Fibroblast of the aortic adventitia (primary cell): ENCODE measurements at places on chromosomes 4 and X.

DNA sequence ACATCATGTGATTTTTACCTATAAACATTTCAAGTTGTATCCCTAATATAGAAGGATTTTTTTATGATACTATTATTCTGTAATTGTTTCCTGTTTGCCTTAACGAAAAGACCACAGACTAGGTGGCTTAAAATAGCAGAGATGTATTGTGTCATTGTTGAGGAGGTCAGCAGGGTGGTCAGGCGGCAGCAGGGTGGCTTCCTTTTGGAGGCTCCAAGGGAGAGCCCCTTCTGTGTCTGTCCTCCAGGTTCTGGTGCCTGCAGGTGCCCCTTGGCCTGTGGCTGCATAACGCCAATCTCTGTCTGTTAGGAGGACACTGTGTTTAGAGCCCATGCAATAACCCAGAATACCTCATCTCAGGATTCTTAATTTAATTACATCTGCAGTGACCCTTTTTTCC lies 118.1 kb downstream of the TBL1X start:
- no peak for DNase-seq

DNA sequence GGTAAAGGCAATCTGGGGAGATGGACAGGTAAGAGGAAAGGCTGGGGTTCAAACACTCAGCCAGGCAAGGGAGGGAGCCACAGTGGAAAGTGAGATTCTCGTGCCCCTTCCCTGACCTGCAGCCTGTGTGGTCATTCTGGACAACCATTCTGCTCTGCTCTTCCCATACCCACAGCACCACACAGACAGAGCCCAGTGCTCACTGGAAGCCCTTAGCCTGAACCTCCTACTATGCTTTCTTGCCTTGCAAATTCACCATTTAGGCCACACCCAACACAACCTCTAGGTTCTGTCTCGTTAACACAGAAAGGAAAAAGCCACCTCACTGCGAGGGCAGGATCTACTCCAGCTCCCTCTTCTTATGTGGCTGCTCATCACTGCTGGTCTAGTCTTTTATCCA lies 92.7 kb downstream of the SHISA3 start:
- DNase-seq: no peak

DNA sequence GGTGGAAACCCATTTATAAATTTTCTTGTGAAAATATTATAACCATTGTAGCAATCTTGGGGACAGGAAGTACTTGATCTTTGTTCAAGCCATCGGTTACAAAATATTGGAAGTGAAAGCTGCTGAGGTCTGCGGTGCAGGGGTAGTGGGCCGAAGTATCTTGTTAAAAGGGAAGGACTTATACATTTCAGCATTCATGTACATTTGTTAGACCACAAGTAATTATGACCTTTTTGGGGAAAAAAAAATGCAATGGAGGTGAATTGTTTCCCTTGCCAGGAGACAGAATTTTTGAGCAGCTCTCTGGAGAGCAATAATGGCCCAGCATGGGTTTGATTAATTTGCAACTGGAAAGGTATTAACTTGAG lies 121.3 kb downstream of the EGF start:
- no peak for DNase-seq

DNA sequence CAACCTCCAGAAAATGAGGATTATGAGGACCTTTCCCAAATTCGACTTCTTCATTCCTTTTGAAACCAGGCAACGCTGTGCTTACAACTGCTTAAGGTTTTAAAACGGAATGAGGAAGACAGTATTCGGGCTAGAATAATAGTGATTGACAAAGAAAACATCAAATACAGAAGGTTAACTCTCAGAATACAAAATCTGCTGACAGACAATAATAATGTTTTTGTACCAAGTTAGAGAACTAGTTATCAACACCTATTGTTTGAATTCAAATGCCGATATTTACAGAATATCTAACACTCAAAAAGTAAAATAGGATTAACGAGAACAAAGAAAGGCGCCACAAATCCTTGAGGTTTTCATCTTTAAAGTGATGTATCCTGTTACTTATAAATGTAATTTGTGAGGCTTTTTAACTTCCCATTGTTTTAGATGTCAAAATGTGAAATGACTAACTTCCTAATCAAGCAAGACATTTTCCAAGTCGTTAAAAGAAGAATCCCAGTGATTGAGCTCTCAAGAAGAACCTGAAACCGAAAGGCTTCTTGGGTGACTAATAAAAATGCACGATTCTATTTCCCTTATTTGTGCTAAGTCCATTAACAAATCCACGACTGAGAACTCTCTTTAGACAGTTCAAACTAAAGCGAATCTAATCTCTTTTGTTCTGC lies 118.3 kb downstream of the SORBS2 start:
- no peak for DNase-seq

DNA sequence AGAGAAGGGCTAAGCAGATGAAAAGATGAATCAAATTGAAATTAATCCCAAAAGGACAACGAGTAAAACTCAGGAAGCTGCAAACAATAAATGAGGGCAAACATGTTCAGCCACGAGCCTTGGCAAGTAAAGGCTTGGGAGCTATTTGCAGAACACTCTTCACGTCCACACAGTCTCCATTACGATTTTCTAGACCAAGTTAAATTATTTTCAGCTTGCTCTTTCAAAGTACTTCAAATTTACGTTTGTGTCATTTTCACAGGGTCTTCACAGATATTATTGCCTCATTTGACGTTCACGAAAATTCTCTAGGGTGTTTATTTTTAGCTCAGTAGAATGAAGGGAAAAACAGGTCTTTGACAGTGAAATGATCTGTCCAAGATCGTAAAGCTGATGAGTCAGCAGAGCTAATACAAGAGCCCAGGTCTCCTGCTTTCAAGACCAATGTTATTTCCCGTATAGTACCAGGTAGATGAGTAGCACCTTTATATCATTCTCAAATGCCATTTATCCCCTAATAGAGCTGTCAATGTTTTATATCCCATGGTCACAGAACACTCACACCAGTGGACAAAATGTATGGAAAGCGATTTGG lies 20.9 kb downstream of the KLB start:
- no peak for DNase-seq

DNA sequence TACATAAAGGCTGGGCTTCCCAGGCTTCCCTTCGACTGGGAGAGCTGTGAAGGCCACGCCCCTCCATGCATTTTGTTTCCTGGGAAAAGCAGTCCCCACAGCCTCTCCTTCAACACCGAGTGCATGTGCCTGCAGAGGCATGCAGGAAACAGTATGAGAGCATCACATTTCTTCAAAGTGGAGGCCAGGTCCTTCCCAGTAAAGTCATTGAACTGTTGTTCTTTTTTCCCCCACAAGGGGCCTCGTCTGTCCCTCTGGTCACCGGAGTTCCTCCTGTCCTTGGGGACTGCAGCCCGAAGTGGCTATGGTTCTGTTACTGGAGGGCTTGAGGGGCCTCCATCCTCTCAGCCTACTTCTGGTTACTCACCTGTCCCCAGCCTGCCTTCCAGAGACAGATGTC lies 56.0 kb downstream of the RAI2 start:
- DNase-seq: no peak

GRCh38 chr4:88097301-88097700 lies 61.1 kb downstream of the ABCG2 start:
- DNase-seq: peak; percentile 30

GRCh38 chrX:48278958-48279357 lies 23.8 kb downstream of the SSX1 start:
- no peak for DNase-seq

- no peak for DNase-seq
These were observed 34.2 kb upstream of the ZNF518B start for GRCh38 chr4:10491401-10491800.

- no peak for DNase-seq
These were observed 46.7 kb downstream of the KCNIP4 start for GRCh38 chr4:21901831-21902230.

DNA sequence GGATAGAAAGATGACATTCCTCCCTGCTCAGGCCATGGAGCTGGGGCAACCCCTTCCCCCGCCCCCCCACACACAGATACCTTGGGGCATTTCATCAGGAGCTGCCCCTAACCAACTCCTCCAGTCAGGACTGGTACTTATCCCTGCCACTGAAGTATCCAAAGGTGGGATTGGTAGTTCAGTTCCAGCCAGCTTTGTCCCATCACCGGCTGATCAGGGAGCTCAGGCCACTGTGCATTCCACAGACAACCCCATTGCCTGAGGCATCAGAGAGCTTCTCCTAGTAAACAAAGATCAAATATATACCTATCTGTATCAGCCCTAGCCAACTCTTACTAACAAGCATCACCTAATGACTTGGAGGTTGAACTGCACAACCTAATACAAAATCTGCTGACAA lies 218.2 kb upstream of the FMR1 start:
- DNase-seq: no peak

GRCh38 chr4:88054229-88054628 lies 46.8 kb downstream of the PKD2 start:
- peak; percentile 41 for DNase-seq

DNA sequence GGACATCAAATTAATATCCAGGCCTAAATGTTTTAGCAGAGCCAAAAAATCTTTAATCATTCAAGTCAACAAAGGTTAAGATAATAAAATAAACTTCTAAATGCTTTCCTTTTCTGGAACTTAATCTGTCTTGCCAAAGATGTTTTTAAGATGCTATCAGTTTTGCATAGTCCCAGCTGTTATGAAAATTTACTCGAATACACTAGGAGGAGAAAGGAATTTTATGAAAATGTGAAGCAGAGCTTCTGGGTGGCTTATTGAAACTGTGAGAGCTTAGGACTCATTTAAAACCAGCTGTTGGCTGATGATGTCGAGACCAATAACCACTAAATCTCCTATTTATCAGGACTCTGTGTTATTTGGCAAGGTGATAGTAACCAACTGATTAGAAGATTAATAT lies 202.2 kb upstream of the ETNPPL start:
- no peak for DNase-seq

DNA sequence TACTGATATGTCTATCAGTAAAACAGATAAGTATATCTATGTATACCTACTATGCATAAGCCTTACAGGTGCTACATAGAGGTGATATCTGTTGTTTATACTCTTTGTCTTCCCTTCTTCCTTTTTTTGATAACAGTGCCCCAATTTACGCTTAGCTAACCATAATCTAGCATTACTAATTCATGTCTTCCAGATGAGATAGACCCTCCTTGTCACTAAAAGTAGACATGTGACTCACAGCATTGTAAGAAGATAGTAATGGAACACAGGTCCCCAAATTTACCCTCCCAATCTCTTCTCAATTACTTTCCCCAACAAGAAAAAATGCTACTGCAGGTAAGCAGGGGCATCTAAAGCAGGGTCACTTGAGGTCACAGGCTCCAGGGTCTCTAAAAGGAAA lies 7.9 kb upstream of the NFKB1 start:
- DNase-seq: no peak

- DNase-seq: no peak
These were observed 38.6 kb downstream of the COX7B2 start for GRCh38 chr4:46870411-46870810.

DNA sequence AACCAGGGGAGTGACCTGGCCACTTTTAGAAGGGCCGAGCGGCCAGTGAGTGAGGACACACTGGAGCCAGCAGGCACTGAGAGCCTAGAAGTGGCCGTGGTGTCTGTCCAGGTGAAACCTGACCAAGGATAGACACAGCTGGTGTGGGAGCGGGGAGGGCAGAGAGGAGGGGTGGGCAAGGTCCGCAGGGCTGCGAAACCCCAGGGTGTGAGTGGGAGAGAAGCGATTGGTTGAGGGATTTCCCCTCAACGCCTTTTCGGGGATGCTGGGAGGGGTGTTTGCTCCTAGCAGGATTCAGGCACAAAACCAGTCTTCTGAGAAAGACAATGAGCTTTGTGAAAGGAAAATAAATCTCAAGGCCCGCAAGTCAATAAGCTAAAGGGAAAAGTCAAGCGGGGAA lies 33.2 kb upstream of the ARSD start:
- DNase-seq: no peak

- no peak for DNase-seq
These were observed 387.3 kb upstream of the TECRL start for GRCh38 chr4:64796581-64796980.

DNA sequence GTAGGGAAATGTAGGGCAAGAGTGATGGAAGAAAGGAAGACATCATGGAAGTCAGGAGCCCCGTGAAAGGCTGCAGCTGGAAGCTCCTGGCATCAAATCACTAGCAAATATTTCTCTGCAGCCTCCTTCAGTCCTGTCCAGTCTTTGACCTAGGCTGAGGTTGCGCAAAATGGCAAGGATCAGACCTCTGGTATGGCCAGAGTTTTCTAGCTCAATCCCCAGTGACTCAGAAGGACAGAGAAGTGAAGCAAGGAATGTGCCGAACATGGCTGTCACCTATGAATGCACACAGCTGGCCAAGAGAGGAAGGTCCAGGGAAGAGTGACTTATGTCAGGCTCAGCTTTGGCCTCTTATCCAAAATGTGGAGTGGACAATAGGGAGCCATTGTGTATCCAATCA lies 71.1 kb upstream of the PHOX2B start:
- no peak for DNase-seq

GRCh38 chr4:61041527-61041926 lies 158.6 kb upstream of the ADGRL3 start:
- no peak for DNase-seq

GRCh38 chrX:110087485-110088356 lies 84.8 kb downstream of the TMEM164 start:
- DNase-seq: peak; percentile 91

DNA sequence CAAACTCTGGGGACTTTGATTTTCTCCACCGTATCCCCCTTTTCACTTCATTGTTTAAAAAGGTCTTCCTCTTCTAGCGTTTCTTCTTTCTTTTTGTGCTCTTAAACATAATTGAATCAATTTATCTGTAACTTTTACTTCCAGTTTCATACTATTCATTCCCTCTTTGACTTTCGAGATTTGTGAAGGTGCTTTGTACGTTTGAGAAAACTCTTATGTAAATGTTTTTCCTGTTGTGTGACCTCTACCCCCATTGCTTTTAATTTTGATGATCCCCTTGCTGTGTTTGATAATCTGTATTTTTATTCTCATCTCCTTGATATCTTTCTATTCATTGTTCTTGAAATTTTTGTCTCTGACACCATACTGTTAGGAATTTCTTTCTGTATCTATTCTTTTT lies 4.8 kb downstream of the USP38 start:
- no peak for DNase-seq

GRCh38 chr4:89259301-89260028 lies 48.1 kb downstream of the GPRIN3 start:
- no peak for DNase-seq

DNA sequence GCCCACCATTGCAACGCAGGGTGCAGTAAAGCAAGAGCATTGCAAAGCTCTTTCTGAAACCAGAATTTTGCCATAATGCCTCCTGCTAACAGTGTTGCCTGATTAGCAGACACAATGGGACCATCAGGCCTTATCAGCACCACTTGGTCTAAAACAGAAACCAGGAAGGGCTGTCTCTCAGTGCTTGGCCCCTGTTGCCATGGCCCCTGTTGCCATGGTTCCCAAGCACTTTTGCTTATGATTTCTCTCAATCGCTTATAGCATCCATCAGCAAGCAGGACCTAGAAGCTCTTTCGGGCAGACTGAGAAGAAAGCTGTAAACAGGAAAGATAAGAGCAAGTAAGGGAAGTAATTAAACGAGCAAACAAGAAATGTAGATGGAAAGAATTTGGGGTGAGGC lies 36.8 kb downstream of the RTL5 start:
- DNase-seq: peak; percentile 37

- no peak for DNase-seq
These were observed 57.9 kb upstream of the CXCL8 start for GRCh38 chr4:73682508-73682907.

- DNase-seq: no peak
These were observed 51.2 kb upstream of the TMSB15B start for GRCh38 chrX:103911236-103911635.

GRCh38 chr4:15186149-15186548 lies 183.9 kb downstream of the CPEB2 start:
- peak; percentile 14 for DNase-seq
